ENCODE measurements at places on chromosomes 4 and X.

DNA sequence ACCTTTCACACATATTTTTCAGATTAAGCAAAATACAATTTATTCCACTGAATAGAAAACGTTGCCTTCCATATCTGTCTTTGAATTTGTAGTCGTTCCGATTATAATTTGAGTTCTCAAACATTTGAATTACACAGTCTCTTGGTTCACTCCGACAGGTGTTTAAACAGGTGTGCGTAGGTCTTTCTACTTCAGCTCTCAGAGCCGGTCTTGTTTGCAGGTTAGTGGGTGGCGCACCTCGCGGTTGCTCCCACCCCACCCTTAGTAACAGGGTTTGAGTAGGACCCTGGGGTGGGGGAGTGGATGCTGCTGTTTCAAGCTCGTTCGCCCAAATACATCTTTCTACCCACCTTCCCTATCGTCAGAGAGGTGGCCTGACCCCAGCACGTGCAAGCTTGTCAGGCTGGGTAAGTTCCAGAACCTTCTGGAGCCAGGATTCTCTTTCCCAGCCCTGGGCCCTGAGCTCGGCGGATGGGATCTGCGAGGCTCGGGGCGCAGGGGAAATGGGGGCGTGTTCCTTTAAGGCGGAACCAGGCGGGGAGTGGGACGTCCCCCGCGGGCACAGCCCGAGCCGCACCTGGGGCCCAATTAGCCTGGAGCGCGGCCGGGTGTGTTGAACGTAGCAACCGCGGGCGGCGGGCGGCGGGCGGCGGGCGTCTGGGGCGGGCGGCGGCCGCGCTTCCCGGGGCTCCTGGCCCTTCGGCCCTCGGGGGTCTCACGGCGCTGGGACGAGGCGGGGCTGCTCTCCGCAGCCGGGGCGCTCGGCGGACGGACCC, at the start of gene FAM149A:
FAM149A (plus strand) TSS at position 591 of the 776 bp plus-strand sequence.
- DNase-seq = peak; percentile 26

DNA sequence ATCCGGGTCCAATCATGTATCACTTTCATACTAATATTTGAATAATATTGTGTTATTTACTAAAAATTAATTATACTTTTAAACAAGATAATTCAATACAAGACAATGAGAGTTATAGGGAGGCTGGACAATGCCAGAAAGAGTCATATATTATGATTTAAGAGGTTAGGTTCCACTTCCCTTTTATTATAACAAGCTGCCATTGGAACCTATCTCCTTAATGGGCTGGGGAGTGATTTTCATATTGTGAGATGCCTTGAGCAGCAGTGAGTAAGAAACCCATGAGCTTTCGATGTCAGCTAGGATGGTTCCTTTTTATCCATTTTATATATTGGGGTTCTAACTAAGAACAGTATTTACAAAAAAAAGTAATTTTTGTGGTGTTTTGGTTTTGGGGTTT, 91.8 kb downstream of the MAB21L2 start:
- DNase-seq = no peak

DNA sequence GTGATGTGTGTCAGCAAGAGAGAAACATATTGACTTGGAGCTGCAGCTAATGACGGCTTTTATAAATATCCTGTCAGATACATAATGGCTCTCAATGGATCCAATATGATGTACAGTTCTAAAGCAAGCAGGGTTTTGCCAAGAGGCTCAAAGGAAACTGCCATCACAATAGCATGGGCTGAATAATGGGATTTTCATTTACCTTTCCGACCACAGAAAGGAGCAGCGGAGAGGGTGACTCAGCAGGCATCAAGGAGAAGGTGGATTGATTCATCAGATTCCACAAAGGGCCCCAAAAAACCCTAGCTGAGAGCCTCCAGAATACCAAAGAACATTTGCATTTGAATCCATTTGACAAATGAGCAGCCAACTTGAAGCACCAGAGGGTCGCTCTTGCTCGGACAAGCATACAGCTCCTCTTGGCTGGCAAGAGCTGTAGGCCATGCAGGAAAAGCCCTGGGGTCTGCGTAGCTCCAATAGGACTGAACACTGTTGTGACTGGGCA, 355.7 kb upstream of the NOCT start:
- peak; percentile 42 for DNase-seq

- no peak for DNase-seq
Measured at GRCh38 chr4:2008671-2008920, 178 bp downstream of the NELFA start.

- DNase-seq = no peak
Measured at GRCh38 chr4:154277172-154277571, 214.4 kb downstream of the DCHS2 start.

GRCh38 chr4:110009550-110009949, 96.9 kb downstream of the EGF start:
- DNase-seq = no peak

GRCh38 chr4:110211007-110211769, 12.8 kb upstream of the ELOVL6 start:
- DNase-seq = no peak

- no peak for DNase-seq
Measured at GRCh38 chr4:78250500-78250899, 193.4 kb downstream of the FRAS1 start.

Measured in NCI-H1930 (cell line).